ENCODE measurements at places on chromosomes 12 and 14.
A peak's percentile ranks its signal among the peaks of the same experiment; 100 is the strongest.

DNA sequence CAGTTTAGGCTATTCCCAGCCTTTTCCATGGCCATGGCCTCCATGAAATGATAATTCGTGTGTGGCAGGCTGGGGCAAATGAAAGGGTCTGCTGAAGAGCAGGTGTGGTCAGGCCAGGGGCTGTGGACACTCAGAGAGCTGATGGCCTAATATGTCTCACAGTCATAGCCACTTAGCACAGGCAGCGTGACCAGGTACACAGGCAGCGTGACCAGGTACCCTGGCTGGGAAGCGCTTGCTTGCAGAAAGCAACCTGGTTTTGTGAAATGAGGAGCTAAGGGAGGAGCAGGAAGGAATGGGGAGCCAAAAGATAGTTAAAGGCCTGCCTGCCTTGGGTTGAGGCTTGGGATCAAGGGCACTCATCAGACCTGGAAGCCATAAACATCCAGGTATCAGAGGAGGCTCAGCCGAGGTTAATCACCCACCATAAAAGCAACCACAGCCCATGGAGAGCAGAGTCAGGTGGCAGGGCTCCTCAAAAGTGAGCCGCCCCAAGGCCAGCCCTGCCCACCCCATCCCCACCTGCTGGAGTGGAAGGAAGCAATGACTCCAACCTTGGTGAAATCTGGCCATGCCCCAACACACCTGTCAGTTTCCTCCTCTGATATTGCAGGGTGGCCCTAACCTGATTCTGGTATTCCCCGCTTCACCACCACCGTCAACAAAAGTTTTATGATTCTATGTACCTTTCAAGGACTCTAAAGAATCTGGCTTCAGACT is 8.0 kb upstream of the KRT8 start:
- DNase-seq, result no peak

DNA sequence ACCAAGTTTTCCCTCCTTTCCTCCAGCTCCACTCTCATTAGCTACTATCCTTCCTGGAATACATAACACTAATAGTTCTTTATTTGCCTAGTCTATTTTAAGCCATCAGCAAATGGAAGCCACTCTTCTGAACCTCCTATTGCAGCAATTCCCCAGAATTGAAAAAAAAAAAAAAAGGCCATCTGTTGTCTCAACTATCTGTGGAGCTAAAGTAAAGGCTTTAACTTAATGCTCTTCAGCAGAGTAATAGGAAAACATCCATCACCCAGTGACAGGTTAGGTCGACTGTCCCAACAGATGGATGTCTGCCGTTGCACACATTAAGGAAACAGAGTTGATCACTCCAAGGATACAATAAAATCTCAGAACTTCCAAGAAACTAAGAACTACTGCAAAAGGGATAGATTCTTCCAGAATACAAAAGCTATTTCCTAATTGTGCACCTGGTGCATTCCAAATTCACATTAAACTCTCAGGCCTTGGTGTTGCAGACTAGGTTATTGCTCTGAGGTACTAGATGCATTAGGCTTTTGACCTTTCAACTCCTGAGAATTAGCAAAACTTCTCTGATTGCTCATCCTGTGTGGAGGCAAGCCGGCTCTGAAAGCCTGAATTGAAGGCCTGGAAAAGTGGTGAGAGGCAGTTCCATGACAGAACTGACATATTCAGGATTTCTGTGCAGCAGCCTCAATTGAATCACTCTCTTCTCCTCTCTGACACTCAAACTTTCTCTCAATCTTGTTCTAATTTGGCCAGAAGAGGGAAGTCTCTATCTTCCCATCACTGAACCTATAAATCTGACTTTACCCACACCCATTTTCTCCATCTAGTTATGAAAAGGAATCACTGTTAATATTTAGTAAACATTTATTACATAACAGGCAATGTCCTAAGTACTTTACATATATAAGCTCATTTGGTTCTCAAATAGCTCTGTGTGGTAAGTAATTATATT is 238.4 kb upstream of the HMGA2 start:
- no peak for DNase-seq

- no peak for DNase-seq
Measured at GRCh38 chr12:119016715-119017114, 35.4 kb downstream of the SRRM4 start.

- no peak for DNase-seq
Measured at GRCh38 chr12:121364683-121365121, 12.5 kb upstream of the ANAPC5 start.

- no peak for DNase-seq
Measured at GRCh38 chr12:32183650-32184049, 77.0 kb downstream of the BICD1 start.

DNA sequence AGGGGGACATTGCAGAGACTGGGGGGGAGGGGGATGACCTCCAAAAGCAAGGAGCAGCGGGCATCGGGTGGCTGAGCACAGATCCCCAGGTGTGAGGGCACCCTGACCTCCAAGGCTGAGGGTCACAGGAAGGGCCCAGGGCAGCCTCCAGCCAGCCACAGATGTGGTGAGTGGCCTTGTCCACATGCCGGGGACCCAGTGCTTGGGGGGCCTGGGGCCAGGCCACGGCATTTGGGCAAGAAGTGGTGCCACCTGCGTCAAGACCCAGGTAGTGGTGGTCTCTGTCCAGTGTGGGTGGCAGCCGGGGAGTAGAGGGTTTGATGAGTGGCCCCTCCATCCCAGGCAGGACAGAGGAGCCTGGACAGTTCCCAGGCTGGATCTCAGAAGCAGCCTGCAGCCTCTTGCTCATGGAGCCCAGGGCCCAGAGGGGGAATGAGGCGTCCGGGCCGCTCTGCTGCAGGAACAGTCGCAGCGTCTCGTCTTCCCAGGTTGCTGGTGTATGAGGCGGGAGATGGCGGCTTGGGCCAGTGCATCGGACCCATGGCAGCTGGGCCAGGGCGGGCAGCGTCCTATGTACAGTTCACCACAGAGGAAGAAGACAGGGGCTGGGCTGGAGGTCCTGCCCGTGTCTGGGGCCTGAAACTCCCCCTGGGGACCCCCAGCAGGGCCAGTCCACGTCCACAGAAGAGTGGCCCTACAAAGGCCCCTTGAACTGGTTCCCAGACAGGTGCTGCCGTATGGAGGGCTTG is 33.5 kb downstream of the CCNK start:
- DNase-seq, result no peak

DNA sequence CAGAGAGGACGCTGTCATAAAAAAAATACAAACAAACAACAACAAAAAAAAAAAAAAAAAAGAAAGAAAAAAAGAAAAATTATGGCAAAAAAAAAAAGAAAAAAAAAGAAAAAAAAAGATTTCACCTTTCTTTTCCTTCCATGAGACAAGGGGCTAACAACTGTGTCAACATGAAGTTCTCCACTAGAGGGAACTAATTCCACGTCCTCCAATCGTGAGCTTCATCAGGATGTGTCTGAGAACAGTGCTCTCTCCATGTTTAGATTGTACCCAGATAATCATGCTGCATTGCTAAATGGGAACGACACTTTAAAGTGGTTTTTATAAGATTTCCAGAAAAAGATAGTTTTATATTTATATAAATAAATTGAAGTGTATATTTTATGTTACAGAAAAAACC is 96.2 kb upstream of the PTPRB start:
- no peak for DNase-seq

- no peak for DNase-seq
Measured at GRCh38 chr14:76432827-76433752, 57.2 kb downstream of the ESRRB start.

DNA sequence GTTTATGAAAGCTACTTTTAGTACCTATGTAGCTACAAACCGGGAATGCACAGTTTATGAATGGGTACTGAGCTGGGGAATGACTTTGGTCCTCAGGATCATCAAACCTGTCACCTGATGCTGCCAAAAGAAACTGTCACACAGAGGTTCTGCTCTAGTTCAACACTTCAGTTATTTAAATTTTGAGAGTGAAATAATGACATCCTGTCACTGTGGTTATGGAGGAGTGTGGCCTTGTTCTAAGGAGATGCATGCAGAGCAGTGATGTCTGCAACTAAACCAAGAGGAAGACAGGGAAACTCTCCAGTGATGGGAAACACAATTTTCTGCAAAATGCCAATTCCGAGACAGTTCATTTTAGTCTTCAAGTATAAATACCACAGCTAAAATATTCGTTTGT is 4.8 kb upstream of the AEBP2 start:
- DNase-seq, result no peak

GRCh38 chr12:119060847-119061796 is 79.8 kb downstream of the SRRM4 start:
- no peak for DNase-seq

GRCh38 chr12:74614426-74614825 is 76.8 kb downstream of the ATXN7L3B start:
- no peak for DNase-seq

DNA sequence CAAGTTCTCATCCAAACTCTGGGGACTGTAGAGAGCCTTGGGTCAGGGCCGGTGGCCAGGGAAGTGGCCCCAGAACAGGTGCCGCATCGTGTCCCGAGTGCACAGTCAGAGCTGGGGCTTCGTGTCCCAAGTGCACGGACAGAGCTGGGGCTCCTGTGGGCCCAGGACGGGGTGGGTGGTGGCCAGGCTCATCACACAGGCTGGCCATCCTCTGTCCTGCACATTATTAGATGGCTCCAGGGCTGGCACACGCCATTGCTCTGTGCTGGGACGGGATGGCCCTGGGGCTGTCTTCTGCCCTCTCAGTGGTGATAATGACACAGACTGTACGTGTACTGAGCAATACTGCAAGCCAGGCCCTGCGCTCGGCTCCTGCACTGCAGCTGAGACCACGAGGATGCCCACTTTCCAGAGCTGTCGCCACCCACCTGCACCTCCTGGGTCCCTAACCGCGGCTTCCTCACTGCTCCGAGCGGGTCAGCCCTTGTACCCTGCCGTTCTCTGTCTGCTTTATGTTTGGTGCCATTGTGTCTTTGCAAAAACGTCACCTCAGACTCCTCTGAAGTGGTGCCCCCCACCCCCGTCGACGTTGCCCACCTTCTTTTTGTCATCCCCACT is 1.9 kb downstream of the FBRSL1 start:
- no peak for DNase-seq

- DNase-seq, result no peak
Measured at GRCh38 chr12:78886719-78887407, 22.3 kb downstream of the SYT1 start.

- no peak for DNase-seq
Measured at GRCh38 chr14:99035712-99036610, 236.0 kb downstream of the BCL11B start.

DNA sequence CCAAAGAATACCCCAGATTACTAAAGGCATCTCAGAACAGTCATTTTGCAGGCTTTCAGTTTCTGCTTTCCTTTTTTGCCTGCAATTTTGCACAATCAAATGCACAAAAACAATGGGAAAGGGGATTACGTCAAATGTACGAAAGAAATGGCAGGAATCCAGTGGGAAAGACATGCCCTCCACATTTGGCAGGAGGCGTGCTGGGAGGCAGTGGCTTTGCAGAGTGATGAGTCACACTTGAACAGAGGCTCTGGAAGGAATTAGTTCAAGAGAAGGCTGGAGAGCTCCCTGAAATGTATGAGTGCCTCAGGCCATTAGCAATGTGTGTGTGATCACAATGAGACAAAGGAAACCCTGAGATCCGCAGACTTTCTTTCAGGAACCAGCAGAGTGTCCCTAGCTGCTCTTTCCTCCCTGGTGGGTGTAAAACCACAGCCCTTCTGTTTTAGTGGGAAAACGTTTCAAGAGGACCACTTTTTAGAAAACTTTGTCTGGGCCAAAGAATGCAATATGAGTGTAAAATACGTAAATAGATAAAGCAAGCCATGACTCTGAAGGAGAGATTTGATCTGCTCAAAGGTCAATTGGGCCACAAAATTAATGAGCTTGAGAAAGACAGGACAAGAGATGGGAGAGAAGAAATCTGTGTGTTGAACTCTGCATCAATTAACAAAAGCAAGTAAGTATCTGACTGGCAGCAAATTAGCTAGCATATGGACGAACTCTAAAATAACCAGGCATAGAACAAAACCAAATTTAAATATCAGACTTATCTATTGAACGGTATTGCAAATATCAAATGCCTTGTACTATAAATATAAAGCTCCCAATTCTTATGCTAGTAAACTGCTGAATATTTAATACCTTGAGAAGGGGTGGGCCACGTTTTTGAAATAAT is 155.4 kb upstream of the PDE3A start:
- DNase-seq, result no peak

DNA sequence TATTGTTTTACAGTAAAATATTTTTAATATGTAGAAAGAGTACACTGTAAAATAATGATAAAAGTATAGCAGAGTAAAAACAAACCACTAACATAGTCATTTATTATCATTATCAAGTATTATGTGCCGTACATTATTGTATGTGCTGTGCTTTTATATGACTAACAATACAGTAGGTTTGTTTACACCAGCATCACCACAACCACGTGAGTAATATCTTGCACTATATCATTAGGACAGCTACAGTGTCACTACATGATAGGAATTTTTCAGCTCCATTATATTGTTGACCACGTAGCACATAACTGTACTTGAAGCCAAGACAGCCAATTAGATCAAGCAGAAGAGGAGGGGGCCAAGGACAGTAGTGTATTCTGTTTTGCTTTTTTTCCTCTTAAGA is 415.4 kb downstream of the RAD51B start:
- no peak for DNase-seq

DNA sequence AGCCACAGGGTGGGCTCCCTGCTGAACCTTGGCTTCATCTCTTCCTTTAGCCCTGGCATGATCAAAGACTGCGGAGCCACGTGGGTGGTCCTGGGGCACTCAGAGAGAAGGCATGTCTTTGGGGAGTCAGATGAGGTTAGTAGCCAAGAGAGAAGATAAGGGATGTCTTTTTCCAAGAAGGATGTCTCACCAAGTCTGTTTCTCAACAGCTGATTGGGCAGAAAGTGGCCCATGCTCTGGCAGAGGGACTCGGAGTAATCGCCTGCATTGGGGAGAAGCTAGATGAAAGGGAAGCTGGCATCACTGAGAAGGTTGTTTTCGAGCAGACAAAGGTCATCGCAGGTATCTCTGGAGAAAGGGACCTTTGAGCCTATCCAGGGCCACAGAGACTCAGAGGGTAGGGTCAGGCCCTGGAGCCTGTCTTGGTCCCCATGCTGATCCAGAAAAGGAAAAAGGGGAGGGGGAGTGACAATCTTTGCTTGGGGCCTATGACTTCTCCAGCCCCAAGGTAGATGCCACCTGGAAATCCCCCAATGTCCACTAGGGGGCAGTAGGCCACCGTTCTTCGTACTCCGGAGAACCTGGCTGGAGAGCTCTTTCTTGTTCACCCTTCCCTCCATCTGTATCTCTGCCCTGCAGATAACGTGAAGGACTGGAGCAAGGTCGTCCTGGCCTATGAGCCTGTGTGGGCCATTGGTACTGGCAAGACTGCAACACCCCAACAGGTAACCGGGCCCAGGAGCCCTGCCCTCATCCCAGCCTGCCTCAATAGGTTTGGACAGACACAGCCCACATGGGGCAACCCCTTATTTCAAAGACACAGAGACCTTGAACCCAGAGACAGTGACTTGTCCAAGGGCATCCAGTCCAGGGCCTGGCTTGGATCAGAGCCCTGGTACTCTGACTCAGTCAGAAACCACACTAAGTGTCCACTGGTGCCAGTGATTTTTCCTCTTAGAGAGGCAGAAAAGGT is 2.0 kb downstream of the TPI1 start:
- DNase-seq, result peak; percentile 73

GRCh38 chr14:36579573-36580140 is 2.8 kb downstream of the NKX2-8 start:
- no peak for DNase-seq

- DNase-seq, result no peak
Measured at GRCh38 chr14:38129192-38129591, 78.5 kb upstream of the SSTR1 start.

All from activated T-helper 9 cell treated with anti-CD3 and anti-CD28 coated beads, Interleukin-2, amount 50 U/mL, for 16 hours (primary cell).